ENCODE measurements at places on chromosomes 1 and 21.

- DNase-seq, result no peak
- H3K36me3 ChIP-seq, result no peaks in the 10 kb centered on the region
- no peaks in the 10 kb centered on the region for H3K27me3 ChIP-seq
- no peaks in the 10 kb centered on the region for H3K4me1 ChIP-seq
Observed at GRCh38 chr1:184445997-184446396, 59.2 kb downstream of the C1orf21 start.

- H3K36me3 ChIP-seq, result peaks cover 4% of the 10 kb centered on the region
- no peaks in the 10 kb centered on the region for H3K27me3 ChIP-seq
- no peaks in the 10 kb centered on the region for H3K4me1 ChIP-seq
Observed at GRCh38 chr1:37483785-37484184, 9.4 kb downstream of the ZC3H12A start.

DNA sequence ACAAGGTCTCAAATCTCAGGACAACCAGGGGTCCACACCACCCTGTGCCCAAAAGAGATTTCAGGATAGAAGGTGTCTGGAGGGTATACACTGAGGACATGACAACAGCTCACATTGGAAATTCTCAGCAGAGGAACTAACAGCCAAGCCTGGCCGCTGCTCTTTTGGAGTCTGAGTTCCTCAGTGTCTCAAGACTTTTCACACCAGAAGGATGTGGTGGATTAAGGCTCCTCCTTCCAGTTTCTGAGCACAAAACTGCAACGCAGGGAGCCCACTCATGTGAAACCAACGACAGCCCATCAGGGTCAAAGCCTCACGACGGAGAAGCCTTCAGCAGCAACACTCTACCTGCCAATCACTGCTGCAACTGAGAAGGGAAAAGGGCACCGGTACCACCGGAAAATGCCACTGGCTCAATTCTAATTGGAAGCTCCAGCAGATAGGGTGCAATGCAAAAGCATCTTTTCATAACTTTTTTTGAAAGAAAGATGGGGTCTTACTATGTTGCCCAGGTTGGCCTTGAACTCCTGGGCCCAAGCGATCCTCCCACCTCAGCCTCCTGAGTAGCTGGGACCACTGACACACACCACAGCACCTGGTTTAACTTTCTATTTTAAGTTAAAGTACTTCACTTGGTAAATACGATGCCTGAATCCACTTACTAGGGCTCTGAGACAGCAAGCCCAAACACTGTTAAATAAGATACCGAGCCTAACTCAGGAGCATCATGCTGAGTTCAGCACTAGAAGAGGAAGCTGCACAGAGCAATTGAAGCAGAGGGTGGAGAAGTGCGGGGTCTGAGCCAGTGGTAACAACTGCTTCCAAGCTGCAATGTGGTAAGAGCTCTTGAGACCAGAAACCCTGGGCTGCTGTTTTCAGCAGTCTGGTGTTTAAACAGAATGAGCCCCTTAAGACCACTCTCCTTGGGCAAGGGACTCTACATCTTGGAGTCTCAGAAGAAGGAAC, 7.8 kb downstream of the CAPZB start:
- H3K27ac ChIP-seq, result no peak overlapping the region
- peaks cover under 1% of the 10 kb centered on the region for H3K36me3 ChIP-seq
- no peaks in the 10 kb centered on the region for H3K27me3 ChIP-seq
- no peak overlapping the region for H3K4me3 ChIP-seq

DNA sequence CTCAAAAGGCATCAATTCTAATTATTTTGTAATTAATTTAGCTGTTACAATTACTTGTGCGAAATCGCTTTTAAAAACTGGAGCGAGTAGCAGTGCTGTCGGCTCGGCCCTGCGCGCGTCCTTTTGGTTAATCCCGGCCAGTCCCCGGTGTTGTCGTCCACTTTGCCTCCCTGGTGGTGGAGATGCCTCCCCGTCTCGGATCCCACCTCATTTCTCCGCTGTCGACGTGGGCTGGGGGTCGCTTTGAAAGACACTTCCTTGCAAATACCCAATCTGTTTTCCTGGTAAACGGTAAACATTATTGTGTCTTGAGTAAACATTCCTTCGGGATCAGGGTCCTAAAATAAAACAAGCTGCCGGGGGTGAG, 3.7 kb downstream of the FOXD3 start:
- H3K36me3 ChIP-seq, result no peaks in the 10 kb centered on the region
- no peak for DNase-seq
- H3K27me3 ChIP-seq, result peaks cover 78% of the 10 kb centered on the region
- H3K4me3 ChIP-seq, result no peak overlapping the region

DNA sequence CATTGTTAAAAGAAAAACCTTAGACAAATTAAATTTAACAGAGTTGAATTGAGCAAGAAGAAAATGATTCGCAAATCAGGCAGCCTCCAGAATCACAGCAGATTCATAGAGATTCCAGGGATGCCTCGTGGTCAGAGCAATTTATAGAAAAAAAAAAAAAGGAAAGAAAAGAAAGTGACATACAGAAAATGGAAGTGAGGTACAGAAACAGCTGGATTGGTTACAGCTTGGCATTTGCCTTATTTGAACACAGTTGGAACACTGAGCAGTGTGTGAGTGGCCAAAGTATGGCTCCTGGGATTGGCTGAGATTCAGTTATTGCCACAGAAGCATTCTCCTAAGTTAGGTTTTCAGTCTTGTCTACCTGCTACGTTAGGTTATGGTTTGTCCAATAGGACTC, 9.1 kb upstream of the C21orf91 start:
- H3K4me1 ChIP-seq, result peaks cover 5% of the 10 kb centered on the region
- no peak overlapping the region for H3K27ac ChIP-seq
- H3K4me3 ChIP-seq, result no peak overlapping the region
- DNase-seq, result no peak
- no peaks in the 10 kb centered on the region for H3K36me3 ChIP-seq

DNA sequence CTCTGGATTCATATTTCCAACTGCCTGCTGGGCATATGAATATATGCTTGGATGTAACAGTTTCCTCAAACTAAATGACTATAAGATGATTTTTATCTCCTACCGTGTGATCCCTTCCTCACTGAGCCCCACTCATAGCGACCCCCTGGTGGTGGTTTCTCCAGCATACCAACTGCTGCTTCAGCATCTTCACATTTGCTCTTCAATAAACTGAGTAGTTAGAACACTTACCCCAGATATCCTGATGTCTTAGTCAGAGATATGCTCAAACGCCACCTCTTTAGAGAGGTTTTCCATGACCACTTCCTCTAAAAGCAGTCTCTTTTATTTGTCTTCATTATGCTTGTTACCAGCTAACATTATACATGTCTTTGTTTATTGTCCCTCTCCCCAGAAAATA, 10.2 kb upstream of the HNRNPR start:
- no peak for DNase-seq
- H3K4me3 ChIP-seq, result no peak overlapping the region
- H3K27ac ChIP-seq, result no peak overlapping the region
- H3K27me3 ChIP-seq, result peaks cover 15% of the 10 kb centered on the region
- peaks cover 10% of the 10 kb centered on the region for H3K36me3 ChIP-seq

DNA sequence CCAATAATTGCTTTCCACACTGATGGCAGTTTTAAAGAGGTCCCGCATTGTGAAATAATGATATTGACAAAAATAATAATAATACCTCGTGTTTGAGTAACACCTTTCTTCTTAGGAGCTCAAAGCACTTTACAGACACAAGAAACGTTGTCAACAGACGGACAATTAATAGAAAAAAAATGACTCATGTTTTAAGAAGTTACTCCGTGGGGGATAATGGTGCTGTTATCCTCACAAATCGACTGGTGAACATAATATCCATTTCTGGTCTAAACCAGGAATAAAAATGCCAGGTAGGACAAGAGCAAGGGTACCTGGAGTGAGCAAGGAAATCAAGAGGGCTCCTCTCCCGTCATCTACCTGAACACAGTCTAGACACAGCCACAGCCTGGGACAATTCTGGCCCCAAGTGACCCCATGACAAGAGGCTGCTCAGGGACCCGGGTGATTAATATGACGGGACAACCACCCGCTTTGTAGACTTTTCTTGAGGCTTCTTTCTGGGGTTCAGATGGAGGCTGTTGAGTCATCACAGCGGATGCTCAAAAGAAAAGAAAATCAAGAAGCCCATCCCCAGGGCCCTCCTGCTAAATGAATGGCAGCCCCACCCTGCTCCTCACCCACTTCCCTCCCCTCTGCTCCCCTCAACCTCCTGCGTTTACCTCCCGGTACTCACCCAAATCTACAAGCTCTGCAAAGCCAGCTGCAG, 146.2 kb upstream of the IRF2BP2 start:
- no peak overlapping the region for H3K4me3 ChIP-seq
- no peak overlapping the region for H3K27ac ChIP-seq
- no peak for DNase-seq

DNA sequence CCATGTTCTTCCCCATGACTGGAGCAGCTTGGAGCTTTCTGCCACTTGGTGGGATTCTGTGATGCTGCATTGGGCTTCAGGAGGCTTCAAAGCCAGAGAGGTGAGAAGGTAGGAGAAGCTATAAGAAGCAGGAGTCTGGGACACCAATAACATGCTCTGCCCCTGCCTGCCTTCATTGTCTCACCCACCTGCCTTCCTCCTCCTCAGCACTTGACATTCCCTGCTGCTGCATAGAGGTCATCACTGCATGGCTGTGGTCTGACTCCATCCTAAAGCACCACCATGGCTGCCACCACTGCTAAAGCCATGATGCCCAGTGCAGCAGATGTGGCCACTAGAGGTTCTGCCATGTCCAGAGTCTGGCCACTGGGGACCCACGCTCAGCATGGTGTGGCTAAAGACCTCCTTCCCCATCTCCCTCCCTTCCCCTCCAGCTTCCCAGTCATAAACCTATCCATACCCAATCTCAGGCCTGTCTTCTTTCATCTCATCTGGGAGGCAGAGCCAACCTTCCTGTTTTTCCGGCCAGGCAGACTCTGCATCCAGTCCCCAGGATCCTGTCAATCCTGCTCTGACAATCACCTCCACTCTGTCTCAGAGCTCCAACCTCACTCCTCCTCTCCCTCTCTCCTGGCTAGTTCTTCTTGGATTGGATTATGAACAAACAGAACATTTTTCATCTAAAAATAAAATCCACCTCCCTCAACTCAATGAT, 285.1 kb upstream of the POU3F1 start:
- no peak for DNase-seq
- peaks cover 16% of the 10 kb centered on the region for H3K4me1 ChIP-seq
- H3K27me3 ChIP-seq, result peaks cover 31% of the 10 kb centered on the region
- H3K4me3 ChIP-seq, result no peak overlapping the region
- no peak overlapping the region for H3K27ac ChIP-seq

DNA sequence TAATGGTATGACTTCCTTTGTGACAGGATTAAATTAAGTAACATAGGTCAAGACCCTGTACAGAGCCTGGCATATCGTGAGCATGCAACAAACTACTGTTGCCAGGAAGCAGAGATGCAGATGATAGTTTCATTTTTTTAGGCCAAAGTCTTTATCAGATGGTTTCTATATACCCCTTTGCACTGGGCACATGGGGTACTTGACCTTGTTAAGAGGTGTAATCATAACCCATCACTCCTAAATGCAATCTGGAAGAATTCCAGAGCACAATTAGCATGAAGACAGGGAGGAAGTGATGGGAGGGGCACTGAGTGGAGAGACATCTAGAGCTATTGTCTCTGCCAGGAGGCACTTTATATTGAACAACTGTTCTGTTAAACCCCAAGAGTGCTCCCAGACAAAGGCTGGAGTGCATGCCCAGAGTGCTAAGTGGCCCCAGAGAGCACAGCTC, 22.1 kb downstream of the ZBTB17 start:
- peaks cover 23% of the 10 kb centered on the region for H3K4me1 ChIP-seq
- DNase-seq, result no peak
- H3K36me3 ChIP-seq, result peaks cover 7% of the 10 kb centered on the region
- H3K4me3 ChIP-seq, result no peak overlapping the region
- H3K27me3 ChIP-seq, result no peaks in the 10 kb centered on the region
